ENCODE measurements at places on chromosomes 5 and 9.

DNA sequence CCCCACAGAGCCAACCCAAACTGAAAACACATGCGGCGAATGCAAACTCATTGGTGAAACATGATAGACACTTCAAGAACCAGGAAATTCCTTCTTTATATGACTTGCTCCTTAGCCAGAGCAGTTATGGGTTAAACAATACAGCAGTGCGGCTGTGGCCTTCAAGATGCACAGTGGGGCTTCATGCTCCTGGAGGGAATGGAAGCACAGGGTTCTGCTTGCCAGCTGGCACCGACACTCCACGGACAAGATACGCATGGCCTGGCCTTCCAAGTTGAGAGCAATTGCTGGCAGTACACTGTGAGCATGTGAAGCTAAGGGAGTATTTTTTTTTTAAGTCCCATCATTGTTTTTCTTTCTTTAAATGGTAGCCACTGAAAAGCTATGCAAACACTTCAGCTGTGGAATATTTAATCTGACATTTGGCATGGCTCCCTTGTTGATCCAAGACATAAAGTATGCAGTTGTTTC, 451.6 kb upstream of the CD180 start:
- DNase-seq: no peak

GRCh38 chr5:43197535-43197934, 5.5 kb downstream of the NIM1K start:
- DNase-seq: no peak

- DNase-seq: no peak
Observed at GRCh38 chr5:36841677-36842076, 34.9 kb upstream of the NIPBL start.

GRCh38 chr5:150514708-150515211, 6.8 kb downstream of the NDST1 start:
- DNase-seq: peak; percentile 39

DNA sequence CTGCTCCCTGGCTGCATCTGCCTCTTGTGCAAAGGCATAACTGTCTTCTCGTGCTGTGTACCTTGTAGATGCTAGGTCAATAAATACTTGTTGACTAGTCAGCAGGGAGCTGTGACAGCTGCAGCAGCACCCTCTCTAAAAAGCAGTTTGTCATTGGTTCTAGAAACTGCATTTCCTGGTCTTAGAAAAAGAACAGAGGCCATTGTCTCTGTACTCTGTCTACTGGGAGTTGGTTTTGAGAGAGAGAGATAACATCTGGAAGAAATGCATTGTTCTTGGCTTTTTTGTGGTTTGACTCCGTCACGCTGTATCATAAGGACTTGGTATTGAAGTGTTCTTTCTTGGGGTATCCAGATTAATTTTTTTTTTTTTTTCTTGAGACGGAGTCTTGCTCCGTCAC, 32.3 kb downstream of the SH3GLB2 start:
- DNase-seq: no peak

DNA sequence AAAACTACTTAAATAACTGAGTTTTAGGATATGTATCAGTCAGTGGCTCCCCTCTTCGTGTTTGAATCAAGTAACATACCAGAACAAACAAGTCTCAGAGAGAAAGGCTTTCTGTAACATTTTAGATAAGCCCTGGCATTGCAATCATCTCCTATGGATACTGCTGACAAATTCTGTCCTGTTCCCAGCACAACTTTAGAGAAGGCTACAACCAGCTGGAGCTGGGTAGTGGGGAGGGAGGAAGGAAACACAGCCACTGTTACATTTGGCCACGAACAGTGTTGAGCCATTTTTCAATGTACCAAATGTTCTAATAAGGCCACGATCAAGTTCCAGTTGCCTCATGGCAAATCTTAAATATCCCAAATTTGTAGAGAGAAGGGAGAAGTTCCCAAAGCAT, 511.8 kb upstream of the WWC1 start:
- no peak for DNase-seq

GRCh38 chr9:27377147-27377807, 80.3 kb upstream of the EQTN start:
- peak; percentile 42 for DNase-seq

All from amniotic epithelial cell (primary cell).